NCI-H524 (cell line): ENCODE measurements at places on chromosomes 6 and 20.

DNA sequence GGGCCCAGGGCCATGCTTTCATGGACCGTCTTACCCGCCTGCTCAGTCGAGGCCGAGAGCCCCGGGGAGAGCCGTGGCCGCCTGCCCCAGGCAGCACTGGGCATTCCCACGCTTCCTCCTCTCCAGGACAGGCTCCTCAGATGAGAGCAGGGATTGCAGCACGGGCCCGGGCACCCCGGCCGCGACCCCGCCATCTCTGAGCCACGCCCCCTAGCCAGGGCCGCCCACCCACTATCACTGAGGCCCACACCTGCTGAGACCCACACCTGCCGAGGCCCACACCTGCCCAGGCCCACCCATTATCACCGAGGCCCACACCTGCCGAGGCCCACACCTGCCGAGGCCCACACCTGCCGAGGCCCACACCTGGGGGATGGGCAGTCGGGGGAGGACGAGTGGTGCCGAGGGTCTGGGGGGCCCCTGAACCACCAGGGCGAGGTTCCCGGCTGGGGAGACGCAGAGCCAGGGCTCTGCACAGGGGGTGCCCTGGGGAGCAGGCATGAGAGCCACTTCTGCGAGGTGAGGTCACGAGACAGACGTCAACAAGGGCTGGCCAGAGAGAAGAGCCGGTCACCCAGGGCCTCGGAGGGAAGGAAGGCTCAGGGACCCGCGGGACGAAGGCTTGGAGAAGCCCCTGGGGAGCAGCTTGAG, 235.6 kb downstream of the ERMARD start:
- DNase-seq: no peak

GRCh38 chr20:23622839-23623343, 14.9 kb downstream of the CST3 start:
- peak; percentile 60 for DNase-seq

- DNase-seq: no peak
Measured at GRCh38 chr6:69827276-69827893, 30.6 kb upstream of the LMBRD1 start.

GRCh38 chr6:125314009-125314581, 12.3 kb upstream of the HDDC2 start:
- DNase-seq: peak; percentile 90

DNA sequence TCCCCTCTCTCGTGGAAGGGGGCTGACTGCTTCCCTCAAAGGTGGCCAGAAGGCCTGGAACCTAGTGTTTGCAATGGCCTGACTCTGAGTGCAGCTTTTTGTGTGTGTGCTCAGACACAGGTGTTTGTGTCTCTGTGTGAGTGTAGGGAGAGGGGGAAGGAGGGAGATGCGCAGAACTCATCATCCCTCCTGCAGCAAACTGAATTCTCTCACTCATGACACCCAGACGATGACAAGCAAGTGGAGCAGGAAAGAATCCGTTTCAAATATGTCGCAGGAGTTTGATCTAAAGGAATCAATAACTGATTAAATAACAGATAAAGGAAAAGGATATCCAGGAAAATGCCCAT, 101.4 kb downstream of the TNFAIP3 start:
- no peak for DNase-seq
